ENCODE measurements at places on chromosomes 6 and 20.

- no peak for DNase-seq
Measured at GRCh38 chr6:137884149-137884909, 17.3 kb downstream of the TNFAIP3 start.

DNA sequence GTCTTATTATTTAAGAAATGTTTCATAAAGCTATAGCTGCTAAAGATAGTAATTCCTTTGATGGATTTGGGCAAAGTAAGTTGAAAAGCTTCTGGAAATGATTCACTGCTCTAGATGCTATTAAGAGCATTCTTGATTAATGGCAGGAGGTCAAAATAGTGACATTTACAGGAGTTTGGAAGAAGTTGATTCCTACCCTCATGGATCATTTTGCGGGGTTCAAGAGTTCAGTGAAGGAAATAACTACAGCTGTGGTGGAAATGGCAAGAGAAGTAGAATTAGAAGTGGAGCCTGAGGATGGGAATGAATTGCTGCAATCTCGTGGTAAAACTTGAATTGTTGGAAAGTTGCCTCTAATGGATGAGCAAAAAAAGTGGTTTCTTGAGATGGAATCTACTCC is 316.1 kb downstream of the UTRN start:
- DNase-seq, result no peak

DNA sequence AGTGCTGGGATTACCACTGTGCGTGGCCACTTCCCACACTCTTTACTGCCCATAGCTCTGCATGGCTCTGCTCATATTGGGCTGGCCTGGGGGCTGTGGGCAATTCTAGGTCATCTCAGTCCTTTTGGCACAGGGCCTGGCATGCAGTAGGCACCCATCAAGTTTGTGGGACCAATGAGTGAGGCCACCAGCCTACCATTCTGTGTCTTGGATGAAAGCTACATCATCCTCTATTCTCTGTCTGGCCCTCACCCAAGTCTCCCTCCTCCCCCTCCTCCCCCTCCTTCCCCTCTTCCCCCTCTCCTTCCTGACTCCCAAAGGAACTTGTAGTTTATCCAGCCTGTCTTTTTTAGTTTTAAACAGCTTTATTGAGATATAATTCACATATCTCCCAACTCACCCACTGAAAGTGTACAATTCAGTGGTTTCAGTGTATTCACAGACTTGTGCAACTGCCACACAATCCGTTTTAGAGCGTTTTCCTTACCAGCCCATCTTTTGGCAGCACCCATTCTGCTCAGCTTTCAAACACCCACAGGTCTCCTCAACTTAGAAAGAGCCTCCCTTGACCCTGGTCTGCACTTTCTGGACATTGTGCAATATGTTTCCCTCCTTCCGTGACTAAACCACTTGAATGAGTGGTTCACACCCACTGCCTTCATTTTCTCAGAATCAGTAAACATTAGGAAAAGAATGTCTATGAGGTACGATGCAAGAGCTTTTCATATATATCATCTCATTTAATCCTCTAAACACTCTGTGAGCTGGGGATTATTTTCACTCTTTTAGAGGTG is 21.5 kb upstream of the MRPS18A start:
- DNase-seq, result no peak

DNA sequence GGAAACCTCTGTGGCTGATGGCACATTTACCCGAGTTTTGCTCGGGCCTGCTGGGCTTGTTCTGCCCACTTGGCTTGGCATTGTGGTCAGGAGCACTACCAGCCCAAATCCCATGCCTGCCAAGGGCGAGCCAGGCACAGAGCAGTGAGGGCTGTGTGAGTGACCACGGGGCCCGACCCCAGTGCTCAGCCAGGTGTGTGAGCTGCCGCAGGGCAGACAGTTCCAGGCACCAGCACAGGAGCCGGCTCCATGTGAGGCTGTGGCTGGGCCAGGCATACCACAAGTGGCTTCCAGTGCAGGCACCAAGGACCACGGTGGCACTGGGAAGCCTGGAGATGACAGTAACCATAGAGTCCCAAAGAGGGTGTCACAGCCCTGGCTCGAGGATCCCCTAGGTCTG is 1225.5 kb upstream of the GJE1 start:
- DNase-seq, result no peak

DNA sequence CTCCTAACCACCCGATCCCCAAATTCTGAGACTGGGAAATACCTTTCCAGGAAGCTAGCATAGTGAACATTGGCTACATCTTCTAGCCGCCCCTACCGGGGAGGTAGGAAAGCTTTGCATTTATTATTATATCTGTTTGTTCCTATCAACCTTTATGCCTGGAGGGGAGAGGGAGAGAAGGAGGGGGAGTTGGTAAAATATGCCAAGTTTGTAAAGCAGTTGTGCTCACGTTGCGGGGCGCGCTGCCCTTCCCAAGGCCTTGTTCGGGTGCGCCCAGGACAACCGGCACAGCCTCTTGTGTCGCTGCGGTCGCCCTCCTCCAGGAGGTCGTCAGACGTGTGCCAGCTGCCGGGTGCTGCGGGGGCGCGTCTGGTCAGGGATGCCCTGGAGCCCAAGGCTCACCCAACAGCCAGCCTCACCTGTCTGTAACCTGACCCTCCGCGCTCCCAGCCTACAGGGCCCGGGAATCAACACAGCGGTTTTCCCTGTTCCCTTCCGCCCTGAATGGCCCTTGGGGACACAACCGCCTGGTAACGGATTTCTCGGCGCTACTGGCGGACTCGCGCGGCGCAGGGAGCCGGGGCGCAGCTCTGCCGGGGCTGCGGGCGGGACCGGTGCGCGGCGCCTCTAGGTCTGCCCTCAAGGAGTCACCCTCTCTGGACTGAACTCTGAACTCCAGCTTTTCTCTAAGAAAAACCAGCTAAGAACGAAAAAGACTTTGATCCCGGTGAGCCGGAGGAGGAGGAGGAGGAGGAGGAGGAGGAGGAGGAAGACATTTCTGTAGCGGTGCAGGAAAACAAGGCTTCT is 1.1 kb upstream of the OVOL2 start:
- DNase-seq, result no peak

DNA sequence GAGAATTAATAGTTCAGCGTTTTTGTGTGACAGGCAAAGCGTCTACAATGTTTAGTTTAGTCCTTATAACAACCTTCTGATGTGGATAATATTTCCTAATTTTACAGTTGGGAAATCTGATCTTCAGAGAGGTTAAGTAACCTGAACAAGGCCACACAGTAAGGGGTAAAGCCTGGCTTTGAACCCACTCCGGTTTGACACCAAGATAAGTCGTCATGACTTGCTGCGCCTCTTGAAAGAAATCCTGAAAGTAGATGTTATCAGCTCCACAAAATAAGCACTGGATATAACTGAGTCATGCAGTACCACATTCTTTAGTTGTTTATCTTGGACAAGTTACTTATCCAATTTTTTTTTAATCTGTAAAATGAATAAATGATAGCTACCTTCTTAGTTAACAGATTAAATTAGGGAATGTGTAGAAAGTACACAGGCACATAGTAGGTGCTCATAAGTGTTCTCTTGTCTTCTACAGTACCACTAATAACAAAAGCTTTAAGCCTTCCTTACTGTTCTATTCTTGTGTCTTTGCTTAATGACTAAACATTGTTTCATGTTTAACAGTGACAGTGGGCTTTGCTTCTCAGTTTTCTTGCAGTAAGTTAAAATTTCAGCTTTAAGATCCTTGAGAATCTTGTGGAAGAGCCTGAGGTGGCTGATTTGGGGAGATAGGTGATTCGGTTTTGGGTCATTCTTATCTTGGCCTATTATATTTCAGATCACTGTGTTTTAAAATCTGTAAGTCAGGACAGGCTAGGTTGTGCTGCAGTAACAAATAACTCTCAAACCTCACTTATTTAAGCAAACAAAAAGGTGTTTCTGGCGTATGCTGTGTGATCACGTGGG is 2.1 kb downstream of the HIVEP1 start:
- no peak for DNase-seq

DNA sequence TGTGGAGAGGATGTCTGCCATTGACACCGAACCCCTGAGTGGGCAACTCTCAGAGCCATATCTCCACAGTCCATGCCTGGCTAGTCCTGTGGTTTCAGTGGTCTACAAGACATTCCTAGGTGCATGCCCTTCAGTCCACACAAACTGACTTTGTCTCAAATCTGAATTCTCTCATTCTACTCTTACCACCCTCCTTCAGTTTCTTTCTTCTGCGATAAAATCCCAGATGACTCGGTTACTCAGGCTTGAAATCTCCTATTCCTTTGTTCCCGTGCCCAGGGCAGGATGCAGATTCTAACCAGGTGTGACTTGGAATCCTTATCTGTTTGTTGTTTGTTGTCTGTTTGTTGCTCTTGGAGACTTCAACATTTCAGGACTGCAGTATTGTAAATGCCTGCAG is 9.3 kb downstream of the CDS2 start:
- no peak for DNase-seq

DNA sequence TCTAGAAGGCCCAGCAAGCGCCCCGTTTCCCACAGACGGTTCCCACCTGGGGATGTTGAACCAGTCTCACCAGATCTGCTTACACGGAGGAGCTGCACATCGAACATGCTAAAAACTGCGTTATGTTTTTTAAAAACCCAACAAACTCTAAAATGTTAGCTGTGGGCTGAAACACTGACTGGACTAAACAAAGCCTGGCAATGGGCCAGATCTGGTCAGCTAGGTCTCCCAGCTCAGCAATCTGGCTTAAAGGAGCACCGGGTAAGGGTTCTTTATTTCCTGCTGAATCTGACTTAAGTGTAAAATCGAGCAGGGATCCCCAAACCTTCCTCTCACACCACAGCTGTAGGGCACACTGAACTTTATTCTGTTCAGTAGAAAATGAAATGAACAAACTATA is 156.9 kb downstream of the FOXC1 start:
- DNase-seq, result no peak

DNA sequence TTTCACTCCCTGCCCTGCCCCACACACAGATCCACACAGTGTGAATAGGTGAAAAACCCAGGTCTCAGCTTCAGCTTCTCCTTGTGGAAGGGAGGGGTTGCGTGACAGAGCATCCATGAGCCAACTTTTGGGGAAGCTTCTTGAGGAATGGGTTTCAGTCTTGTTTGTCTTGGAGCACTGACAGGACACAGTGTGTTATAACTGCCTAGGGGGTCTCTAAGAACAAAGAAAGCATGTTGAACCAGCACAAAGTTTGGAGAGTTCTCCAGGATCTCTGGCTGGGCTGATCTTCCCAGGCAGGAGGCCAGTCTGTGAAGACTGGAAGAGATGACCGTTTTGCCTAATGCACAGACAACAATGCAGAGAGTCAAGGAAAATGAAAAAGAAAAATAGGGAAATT is 164.5 kb downstream of the COL12A1 start:
- no peak for DNase-seq

GRCh38 chr6:44333273-44333919 is 9.1 kb upstream of the SPATS1 start:
- DNase-seq, result no peak

GRCh38 chr6:71488186-71488585 is 199.6 kb downstream of the OGFRL1 start:
- DNase-seq, result no peak

DNA sequence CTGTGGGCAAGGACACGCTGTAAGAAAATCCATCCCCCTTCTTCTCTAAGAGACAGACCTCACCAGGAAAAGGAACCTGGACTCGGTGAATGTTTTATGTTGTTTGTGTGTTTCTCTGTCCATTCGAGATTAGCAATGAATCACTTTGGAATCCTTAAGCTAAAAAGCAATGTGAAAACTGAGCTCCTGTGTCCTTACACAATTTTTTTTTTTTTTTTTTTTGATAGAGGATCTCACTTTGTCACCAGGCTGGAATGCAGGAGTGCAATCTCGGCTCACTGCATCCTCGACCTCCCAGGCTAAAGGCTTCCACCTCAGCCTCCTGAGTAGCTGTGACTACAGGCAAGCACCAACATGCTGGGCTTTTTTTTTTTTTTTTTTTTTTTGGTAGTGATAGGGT is 32.1 kb downstream of the BFSP1 start:
- DNase-seq, result no peak

DNA sequence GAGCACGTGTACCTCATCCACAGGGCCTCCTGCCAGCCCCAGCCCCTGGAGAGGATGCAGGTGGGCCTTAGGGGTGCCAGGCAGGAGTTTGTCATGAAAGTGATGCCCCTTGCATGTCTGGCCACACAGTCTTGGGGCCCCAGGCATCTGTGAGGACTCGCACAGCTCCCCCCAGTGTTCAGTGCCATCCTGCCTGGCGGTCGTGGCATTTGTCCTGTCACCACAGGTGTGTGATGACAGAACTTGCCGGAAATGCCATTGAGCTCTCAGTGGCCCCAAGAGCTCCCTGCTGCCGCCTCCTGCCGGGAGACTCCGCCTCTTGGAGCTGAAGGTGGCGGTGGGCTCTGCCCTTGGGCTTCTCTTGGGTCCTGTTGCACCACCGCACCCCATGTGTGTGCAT is 30.6 kb upstream of the ADRM1 start:
- DNase-seq, result no peak

DNA sequence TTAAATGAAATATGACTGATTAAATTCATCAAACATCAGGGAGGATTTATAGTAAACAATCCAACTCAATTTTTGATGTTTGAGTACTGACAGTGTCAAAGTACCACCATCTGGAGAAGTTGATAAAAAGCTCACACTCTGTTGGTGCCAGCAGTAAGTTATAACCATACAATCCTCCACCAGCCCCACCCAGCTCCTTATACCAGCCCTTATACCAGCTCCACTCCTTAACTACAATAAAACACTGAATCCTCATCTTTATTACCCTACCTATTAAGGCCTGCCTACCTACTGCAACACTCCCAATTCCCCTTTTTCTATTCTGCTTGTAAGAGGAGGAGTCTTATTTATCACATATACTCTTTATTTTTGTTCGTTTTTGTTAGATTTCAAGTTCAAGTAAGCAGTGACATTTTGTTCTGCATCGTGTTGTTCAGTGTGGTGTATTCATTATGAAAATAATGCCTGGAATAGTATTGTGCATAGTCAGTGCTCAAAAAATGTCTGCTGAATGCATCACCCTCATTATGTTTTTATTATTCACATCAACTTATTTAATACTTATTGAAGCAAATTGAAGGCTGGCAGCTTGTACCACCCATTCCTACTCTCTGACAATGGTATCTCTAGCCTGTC is 954.7 kb upstream of the ADGRB3 start:
- DNase-seq, result no peak

DNA sequence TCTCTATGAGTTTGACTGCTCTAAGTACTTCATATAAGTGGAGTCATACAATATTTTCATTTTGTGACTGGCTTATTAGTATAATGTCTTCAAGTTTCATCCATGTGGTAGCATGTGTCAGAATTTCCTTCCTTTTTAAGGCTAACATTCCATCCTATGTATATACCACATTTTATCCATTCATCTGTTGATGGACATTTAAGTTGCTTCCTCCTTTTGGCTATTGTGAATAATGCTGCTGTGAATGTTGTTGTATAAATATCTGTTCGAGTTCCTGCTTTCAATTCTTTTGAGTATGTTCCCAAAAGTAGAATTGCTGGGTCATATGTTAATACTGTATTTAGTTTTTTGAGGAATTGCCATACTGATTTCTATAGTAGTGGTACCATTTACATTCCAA is 79.5 kb downstream of the PTPRA start:
- no peak for DNase-seq

DNA sequence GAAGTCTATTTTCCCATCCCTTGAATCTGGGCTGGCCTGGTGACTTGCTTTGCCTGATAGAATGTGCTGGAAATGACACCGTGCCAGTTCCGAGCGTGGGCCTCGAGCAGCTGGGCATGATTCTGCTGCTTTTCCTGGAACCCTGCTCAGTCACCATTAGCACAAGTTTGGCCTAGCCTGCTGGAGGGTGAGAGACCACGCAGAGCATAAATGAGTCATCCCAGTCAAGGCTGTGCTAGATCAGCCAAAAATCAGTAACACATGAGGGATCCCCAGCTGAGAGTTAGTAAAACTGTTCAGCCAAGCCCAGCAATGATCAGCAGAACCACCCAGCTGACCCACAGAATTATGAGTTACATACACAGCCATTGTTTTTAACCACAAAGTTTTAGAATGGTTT is 74.8 kb upstream of the TOP1 start:
- DNase-seq, result no peak

GRCh38 chr6:82467338-82467737 is 103.7 kb downstream of the TPBG start:
- no peak for DNase-seq

All from right renal cortex interstitium (tissue), 3 donors.